ENCODE measurements at places on chromosomes 11 and 22. TPM values are rescaled to one million over a fixed set of nuclear protein-coding genes. Genes with fewer than 3 reads are reported as not detected.

Gene CACNA1I
- 0.27 TPM for total RNA-seq

Gene TIRAP
- 10.2 TPM for total RNA-seq

Gene OR5P2
- total RNA-seq: 1.7 TPM

Gene KDM4D
- total RNA-seq: 2.6 TPM

Gene ZNF215
- total RNA-seq: 2.8 TPM

Gene GSTT2B
- 3.6 TPM for total RNA-seq

Gene SWAP70
- total RNA-seq: 24.0 TPM

Gene POGLUT3
- 40.1 TPM for total RNA-seq

Gene TMEM45B
- total RNA-seq: 0.81 TPM

Gene APOL1
- total RNA-seq: 1.9 TPM

Gene EHF
- total RNA-seq: 1.0 TPM

Gene NRXN2
- 12.0 TPM for total RNA-seq

Gene POU2AF2
- not detected for total RNA-seq

Gene P2RX3
- 2.0 TPM for total RNA-seq

Gene OR6X1
- not detected for total RNA-seq

Gene OR52A5
- not detected for total RNA-seq

Gene FIBIN
- 7.0 TPM for total RNA-seq

Gene DMC1
- 4.2 TPM for total RNA-seq

Gene STIM1
- total RNA-seq: 43.9 TPM

Gene RTN4R
- total RNA-seq: 9.5 TPM

Gene TRPM5
- total RNA-seq: 7.2 TPM

Gene BTBD18
- total RNA-seq: not detected

Gene PANX3
- total RNA-seq: not detected

Gene OR52B2
- total RNA-seq: not detected
